ENCODE measurements at places on chromosomes 2 and 18.

DNA sequence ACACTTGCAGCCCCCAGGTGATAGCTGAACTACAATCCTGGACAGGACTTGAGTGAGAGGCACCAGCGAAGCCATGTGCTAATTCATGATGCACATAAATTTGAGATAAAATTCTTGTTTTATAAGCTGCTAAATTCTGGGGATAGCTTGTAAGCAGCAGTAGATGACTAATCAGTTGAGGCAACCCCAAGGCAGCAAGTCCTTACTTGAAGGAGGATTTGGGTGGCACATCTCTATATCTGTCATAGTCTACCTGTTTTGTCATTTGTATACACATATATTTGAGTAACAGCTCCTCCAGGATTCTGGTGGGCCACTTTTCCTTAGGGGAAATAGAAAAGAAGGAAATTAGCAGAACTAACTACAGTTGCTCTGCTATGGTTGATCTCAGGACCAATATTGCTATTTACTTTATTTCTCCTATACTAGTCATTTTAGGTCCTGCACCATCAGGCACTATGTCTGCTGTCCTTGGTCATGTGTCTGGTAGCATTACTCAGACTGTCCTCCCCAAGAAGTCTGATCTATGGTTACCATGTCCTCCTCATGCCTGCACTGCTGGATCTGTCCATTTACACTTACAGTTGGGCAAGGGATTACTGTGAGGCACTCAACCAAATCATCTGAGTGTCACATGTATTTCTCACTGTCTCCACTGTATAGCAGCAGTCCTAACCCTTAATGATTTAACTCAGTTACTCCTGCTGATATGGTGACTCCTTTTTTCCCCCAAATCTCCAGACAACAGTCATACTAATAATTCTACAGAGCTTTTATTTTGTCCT, 436.0 kb upstream of the CWC22 start:
- no peak for DNase-seq

DNA sequence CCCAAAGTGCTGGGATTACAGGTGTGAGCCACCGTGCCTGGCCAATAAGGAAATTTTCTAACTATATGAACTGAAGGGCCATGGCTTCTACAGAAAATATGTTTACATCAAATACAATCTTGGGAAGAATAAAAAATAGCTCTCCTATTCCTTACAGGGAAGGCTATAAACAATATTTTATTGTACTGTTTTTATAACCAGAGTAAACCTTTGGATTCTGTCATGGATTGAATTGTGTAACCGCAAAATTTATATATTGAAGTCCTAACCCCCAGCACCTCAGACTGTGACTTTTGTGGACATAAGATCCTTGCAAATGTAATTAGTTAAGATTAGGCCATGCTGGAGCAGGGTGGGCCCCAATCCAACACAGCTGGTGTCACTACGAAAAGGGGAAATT, 8.3 kb downstream of the HSBP1L1 start:
- no peak for DNase-seq

DNA sequence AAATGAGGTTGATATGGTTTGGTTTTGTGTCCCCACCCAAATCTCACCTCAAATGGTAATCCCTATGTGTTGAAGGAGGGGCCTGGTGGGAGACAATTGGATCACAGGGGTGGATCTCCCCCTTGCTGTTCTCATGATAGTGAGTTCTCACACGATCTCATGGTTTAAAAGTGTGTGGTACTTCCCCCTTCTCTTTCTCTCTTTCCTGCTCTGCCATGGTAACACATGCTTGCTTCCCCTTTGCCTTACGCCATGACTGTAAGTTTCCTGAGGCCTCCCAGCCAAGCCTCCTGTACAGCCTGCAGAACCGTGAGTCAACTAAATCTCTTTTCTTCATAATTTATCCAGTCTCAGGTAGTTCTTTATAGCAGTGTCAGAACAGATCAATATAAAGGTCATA, 24.7 kb upstream of the FAM124B start:
- no peak for DNase-seq

- no peak for DNase-seq
Measured at GRCh38 chr2:6791682-6792081, 74.0 kb downstream of the CMPK2 start.

All from activated T-cell treated with anti-CD3 and anti-CD28 coated beads for 4 hours (primary cell).